ENCODE measurements at places on chromosomes 3 and 15.

DNA sequence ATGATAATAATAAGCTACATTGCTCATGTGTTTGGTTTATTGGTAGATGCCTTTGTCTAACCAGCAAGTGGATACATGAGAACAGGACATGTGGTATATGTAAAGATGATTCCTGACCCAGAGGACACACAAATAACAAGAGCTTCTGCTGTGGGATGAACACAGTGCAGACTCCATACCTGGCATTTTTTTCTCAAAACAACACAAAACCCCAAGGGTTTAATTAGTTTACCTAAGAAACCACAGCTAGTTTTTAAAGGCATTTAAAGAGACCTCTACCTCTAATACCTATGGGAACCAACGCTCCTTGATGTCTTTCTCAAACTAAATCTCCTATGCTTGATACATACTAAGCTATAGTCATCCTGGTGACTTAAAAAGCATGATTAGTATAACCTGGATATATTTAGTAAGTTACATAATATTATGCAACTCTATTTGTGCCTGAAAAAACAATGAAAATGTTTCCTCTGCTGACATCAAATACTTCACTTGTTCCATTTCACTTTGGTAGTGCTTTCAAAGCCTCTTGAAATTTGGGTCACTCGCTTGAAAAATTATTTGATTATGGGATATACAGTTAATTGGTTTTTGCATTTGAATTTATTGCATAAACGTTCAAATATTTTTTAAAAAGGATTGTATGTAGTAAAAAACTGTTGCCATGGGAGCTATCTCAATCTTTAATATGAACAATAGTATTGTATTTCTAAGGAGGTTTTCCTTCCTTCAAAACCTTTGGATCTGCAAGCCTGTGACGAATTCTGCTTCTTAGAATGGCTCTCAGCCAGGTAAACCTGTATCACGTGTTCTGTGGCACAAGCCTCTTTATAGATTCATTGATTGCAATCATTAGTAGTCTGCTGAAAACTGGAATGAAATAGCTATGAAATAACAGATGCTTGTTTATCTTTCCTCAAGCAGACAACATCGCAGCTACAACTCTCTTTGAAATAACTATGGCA is 233.0 kb upstream of the KCNMB2 start:
- DNase-seq: no peak

- DNase-seq: no peak
These were observed 18.6 kb downstream of the POMGNT2 start for GRCh38 chr3:43087249-43087776.

DNA sequence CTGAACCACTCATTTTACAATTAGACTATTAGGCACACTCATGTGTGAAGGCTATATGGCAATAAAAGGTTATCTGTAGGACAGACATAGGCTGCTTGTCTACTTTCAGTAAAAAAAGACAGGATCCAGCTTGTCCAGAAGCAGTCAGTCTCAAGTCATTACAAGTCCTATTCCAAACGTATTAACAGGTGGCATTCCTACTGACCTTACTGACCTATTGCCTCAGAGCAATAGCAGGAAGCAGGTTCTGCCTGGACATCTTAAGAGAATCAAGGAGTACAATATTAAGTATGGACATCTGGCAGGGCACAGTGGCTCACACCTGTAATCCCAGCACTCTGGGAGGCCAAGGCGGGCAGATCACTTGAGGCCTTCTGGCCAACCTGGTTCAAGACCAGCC is 7.0 kb downstream of the CMTM6 start:
- no peak for DNase-seq

- no peak for DNase-seq
These were observed 10.3 kb downstream of the LIPC start for GRCh38 chr15:58442122-58442521.

GRCh38 chr15:80596521-80596976 is 98.6 kb upstream of the ABHD17C start:
- DNase-seq: no peak

DNA sequence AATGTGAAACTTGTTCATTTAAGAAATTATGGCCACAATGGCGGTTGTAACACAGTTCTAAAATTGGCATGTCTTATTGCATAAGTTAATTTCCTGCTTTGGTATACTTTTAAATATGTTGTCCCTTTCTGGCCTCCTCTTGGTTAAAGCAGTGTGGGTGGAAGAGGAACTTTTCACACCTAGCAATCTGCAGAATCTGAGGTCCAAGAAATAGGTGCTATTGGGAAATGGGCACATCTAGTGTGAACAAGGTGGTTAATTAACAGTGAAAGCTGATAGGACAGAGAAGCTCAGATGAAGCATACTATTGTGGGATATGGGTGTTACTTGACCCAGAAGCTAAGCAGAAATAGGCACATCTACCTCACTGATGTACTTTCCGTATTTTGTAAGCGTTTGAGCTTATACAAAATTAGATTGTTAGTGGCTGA is 10.6 kb downstream of the CMC1 start:
- DNase-seq: no peak

DNA sequence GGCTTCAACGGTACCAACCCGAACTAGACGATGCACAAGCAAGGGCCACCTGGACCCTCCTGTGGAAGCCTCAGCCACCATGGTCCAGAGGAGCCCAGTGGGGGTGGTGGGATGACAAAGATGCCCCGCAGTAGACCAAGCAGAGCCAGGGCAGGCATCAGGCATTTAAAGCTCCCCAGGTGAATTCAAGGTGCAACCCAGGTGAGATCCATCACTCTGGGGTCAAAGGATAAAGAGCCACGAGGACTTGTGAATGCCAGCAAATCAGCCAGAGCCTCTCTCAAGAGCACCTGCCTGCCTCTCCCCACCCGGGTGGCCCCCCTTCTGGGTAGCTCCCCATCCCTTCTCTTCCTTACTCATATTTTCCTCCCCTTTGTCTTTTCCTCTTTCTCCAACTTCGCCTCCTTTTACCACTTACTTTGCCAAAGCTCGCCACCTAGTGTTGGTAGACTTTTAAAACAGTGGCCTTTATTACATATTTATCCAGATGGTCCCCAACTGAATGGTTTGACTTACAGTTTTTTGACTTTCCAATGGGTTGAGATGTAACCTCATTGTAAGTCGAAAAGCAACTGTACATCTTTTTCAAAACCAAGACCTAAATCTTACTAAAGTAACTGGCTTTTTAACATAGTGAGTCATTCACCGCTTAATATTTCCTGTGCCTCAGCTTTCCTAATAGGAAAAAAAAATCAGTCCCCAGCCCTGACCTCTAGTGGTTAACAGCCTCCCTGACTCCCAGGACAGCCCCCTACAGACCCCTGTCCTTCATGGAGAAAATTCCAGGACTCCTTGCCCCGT is 18.8 kb downstream of the PLA2G4F start:
- no peak for DNase-seq

- no peak for DNase-seq
These were observed 423.6 kb downstream of the LPP start for GRCh38 chr3:188577539-188577938.

DNA sequence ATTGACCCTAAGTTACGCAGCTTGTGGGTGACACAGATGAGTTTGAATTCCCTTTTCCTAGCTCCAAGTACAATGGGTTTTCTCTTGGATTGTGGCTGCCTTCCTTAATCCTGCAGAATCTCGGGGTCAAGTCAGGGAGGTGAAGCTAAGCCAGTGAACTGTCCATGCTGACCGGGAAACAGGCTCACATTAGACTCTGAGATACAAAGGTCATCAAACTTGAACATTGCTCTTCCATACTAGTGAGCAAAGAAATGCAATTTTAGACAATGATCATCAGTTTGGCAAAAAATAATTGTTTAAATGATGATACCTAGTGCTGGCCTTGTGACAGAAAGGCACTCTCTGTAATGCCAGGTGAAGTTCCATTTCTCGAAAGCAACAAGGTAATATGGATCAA is 31.6 kb downstream of the SLC6A1 start:
- DNase-seq: no peak

DNA sequence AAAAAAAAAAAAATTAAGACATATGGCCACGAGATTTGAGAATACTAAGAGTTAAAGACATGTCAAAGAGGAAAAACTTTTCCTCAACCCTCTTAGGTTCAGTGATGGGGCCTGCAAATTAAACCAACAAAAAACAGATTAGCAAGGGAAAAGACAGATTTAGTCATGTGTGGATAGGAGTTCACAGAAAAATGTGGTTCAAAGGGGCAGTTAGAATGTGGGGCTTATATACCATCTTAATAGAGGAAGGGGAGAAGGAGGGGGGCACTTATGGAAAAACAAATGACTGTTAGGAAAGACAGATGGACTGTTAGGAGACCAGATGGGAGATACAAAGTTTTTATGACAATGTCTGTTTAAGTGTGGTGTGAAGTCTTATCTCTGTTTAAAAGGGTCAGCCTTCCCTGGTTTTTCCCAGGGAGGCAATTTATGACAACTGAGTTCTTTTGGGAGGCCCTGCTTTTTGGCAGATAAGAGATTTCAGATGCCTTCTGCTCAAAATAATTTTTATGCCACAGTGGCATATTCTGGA is 68.7 kb upstream of the FURIN start:
- DNase-seq: no peak

GRCh38 chr3:45870099-45870498 is 16.2 kb upstream of the CCR9 start:
- peak; percentile 37 for DNase-seq

DNA sequence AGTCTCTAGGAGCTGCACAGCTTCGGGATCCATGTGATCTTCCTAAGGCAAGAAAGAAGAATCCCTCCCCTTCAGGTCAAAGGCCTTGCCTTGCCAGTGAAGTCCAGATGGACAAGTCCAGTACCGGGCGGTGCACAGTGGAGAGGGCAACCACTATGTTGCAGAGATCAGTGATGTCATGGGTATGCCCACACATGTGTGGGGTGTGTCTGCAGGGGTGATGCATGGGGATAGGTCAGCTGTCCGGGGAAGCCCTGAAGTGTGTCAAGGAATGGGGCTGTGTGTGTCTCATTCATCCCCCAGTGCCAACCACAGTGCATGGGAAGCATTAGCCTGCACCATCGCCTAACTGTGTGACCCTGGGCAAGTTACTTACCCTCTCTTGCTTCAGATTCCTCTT is 66.5 kb downstream of the TLE3 start:
- DNase-seq: no peak

DNA sequence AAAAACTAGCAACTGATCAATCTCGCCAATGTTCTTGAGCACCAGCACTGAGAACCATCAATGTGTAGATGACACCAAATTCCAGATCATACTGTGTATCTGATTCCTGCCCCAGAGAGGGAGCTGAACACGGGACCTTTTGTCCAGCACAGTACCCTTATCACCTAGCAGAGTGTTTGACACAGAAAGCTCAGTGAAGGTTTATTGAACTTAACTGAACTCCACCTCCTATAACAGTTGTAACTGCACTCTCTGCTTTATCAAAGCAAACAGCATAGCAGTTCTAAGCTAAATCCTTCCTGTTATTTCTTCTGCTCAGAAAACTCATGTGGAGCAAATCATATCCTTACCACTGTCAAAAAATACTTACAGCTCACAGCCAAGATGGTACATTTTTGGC is 183.4 kb upstream of the SLCO3A1 start:
- no peak for DNase-seq

DNA sequence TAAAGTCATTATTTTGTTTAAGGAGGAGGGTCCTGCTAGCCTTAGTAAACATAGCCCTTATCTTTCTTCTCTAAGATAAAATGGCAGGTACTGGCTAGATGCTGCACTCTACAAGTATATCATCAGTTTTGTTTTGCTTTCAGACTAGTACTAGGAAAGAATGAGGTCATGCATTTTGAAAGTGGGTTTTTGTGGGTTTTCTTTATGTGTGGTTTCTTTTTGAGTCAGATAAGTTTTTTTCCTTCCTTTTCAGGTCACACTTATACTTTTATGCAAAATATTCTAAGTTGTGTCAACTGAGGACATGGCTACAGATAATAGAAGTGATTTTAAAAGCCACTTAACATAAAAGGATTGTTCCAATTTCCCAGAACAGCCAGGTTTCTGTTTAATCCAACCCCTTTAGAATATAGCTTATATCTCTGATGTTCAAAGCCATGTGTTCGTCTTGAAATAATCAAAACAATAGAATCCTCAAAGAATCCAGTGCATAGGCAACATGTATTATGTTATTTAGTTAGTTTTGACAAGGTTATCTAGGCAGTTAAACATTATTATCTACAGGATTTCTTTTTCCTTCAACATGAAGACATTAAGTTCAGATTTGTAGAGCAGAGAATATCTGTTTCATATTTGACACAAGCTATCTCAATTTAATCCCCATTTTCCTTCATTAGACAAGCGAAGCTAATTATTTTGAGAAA is 406.2 kb downstream of the RBMS3 start:
- DNase-seq: no peak

DNA sequence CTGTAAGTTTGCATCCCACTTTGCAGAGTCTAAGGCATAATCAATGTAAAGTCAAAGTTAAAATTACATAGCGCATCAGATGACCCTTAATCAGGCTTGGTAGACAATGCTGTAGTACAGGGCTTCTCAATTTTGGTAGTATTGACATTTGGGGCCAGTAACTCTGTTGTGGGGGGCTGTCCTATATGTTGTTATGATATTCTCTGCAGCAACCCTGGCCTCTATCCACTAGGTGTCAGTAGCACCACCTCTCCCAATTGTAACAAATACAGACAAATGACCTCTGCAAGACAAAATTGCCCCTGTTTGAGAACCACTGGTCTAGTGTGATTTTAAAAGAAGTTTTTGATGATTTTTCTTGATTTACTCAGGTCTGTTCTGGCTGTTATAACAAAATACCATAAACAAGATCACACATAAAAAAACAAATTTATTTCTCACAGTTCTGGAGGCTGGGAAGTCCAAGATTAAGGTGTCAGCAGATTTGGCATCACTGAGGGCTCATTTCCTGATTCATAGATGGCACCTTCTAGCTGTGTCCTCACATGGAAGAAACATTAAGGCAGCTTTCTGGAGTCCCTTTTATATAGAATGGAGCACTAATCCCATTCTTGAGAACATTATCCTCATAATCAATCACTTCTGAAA is 37.6 kb upstream of the SLC9A9 start:
- no peak for DNase-seq

GRCh38 chr15:39031596-39031995 is 467.0 kb upstream of the RASGRP1 start:
- no peak for DNase-seq

DNA sequence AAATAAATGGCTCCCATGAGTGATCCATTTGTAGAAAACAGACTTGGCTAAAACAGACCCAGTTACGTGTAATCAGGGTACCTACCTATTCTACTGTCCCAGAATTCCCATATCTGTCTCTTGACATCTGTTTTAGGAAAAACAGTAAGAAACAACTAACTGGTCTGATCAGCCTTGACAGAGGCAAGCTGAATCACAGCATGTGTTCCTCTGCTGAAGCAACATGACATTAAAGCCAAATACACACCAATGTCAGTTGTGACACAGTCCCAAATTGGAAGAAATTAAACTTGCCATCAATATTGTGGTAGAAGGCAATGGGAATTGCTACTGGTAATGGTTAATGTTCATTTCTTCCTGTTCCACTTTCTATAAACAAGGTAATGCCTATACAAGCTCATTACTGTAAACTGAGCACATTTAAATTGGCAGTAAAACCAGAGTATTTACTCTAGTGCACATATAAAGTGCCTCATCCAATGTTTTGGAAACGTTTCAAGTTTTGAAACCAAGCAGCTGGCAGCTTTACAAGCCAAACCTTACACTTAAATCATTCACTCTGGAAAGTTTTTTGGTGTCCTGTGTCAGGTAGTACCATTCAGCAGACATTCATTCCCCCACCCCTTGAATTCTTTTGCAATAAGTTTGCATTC is 27.0 kb downstream of the ALDH1A2 start:
- DNase-seq: no peak

GRCh38 chr3:43873723-43874122 is 183.0 kb downstream of the ABHD5 start:
- no peak for DNase-seq

- DNase-seq: no peak
These were observed 101.6 kb downstream of the CPN2 start for GRCh38 chr3:194249323-194250097.
